ENCODE measurements at places on chromosomes 3 and 15.
A peak's percentile ranks its signal among the peaks of the same experiment; 100 is the strongest.

DNA sequence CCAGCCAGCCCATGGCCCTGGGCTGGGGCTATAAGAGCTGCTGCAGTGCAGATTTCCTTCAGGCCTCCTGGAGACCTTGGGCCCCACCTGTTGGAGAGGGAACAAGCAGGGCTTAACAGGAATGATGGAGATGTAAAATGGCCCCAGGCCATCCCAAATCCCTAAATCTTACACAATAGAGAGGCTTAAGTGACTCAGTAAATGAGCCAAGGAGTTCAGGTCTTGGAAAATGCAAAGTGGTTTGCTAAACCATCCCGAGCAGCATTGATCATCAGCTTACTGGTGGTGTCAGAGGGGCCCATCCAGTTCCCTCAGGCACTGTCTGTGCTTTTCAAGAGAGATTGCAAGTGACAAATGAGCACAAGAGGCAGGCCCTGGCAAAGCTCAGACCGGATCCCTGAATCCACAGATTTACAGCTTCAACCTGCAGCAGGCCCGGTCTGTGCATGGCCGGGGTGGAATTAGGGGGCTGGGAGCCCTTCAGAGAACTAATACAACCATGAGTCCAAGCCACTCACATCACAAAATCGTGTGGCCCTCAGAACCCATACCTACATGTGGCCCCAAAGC is 325.4 kb downstream of the UACA start:
- no peak for DNase-seq

DNA sequence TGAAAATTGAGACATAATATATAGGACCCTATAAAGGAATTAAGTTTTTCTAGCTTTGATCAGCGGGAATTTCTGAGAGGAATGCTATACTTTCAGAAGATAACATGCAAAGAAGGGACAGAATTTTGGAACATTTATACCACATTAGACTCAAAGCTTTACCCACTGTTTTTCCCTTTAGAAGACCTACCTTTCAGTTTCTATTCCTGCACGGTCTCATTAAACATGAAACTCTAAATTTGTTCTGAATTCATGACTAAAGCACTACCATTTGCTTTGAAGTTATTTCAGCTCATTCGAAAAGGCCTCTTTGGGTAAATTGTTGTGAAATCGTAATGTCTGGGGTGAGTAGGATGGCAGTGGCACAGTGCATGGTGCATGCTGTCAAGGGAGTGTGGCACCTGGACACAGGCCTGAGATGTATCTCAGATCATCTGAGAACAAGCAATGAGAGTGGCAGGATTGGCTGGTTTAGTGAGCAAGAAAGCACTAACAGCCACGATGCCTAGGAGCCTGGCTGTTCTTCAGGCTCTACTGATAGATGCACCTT is 42.5 kb downstream of the CHCHD4 start:
- no peak for DNase-seq

DNA sequence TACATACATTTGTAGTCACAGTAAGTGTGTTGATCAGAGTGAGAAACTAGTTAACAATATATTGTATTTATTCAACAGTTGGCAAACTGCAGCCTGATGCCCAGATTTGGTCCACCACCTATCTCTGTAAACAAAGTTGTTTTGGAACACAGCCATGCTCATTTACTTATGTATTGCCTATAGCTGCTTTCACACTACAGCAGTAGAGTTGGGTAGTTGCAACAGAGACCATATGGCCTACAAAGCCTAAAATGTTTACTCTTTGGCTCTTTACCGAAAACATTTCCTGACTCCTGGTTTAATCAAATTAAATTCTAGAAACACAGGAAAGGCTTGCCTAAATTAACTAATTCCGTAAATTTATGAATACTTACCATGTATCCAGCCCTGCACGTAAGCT is 39.4 kb downstream of the CMC1 start:
- no peak for DNase-seq

DNA sequence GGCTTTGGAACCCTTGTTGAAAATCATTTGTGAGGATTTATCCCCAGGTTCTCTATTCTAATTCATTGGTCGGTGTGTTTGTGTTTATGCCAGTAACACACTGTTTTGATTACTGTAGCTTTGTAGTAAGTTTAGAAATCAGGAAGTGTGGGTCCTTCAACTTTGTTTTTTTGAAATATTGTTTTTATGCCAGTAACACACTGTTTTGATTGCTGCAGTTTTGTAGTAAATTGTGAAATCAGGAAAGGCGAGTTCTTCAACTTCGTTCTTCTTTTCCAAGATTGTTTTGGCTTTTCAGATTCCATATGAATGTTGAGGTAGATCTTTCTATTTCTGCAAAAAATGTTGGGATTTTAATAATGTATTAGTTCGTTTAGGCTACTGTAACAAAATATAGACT is 314.6 kb downstream of the RPLP1 start:
- no peak for DNase-seq

- peak; percentile 76 for DNase-seq
Observed at GRCh38 chr15:69979783-69980182, 117.9 kb downstream of the TLE3 start.

- DNase-seq = no peak
Observed at GRCh38 chr15:99268431-99268830, 17.1 kb downstream of the LRRC28 start.

- no peak for DNase-seq
Observed at GRCh38 chr3:119601154-119601553, 3.5 kb downstream of the PLA1A start.

DNA sequence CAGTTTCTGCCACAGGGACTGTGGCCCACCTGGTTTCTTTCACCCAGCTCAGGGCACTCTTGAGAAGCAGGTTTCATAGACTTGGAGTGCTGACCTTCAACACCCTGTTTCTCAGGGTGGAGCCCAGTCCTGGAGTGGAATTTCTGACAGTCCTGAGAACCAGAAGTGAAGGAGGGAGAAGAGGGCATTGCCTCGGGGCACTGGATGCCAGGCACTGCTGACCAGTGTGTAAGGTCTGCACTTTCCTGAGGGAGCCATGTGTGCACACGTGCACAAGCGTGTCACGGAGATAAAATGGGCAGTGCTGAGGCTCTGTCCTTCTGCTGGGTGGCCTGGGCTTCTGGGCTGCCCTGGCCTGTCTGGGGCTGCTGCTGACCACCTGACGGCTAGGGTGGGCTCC is 118.5 kb downstream of the SEC22A start:
- no peak for DNase-seq

GRCh38 chr3:116198087-116198486 is 247.2 kb downstream of the LSAMP start:
- DNase-seq = no peak

- peak; percentile 76 for DNase-seq
Observed at GRCh38 chr15:78422571-78423340, 15.3 kb upstream of the IREB2 start.

GRCh38 chr15:89646416-89647141 is 8.7 kb downstream of the KIF7 start:
- DNase-seq = no peak

GRCh38 chr3:64054488-64054887 is 31.2 kb upstream of the PSMD6 start:
- DNase-seq = no peak

DNA sequence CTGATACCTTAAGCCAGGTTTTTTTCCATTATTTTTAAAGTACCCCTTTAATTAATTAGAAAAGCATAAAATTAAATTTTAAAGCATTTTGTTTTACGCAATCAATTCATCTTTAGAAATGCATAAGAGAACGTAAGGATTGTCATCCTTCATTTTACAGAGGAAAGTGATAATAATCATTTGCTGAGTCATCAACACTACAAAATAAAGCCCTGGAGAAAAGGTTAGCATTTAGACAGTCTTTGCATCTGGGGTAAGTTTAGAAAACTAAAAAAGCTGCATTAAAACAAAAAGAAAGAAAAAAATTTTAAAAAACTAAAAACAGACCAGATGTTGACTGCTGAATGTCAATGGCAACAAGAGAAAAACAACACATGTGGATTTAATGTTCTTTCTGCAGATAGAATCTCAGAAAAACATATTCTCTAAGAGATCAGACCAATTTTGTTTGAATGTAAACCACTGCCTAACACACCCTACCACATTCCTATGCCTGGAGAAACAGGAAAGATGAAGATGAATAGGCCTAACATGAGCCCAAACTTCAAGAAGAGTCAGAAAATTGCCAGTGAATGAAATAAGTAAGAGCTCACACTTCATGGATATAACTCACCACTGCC is 59.9 kb downstream of the SUCNR1 start:
- no peak for DNase-seq

DNA sequence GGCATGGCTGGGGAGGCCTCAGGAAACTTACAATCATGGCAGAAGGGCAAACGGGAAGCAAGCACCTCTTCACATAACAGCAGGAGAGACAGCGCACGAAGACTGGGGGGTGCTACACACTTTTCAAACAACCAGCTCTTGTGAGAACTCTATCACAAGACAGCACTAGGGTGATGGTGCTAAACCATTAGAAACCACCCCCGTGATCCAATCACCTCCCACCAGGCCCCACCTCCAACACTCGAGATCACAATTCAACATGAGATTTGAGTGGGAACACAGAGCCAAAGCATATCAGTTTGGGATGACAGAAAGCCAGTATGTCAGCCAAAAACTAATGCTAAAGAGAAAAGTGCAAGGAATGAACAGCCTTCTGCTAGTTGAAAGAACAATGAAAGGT is 309.8 kb upstream of the CCDC54 start:
- no peak for DNase-seq

DNA sequence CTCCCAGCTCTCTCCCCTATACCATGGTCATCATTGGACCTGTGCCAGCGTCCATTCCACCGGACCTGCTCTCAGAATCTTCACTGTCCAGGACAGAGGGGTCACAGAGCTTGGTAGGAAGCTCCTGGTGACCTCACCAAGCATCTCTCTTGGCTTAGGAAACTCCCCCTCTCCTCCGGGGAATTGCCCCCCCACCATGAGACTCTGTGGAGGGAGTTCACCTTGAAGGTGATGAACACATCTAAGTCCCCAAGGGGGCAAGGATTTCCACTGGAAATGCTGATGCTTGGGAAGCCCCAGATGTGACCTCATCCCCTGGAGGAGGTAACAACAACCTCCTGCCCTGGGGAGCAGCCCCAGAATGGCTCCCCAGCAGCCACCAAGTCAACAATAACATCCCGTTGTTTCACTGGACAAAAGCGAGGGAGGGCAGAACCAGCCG is 3.2 kb downstream of the SEMA7A start:
- no peak for DNase-seq

GRCh38 chr3:59809710-59810444 is 760.1 kb upstream of the CFAP20DC start:
- DNase-seq = peak; percentile 18

Measured in GM13977 (cell line).